Stimulated activated CD8-positive, alpha-beta memory T cell treated with anti-CD3 and anti-CD28 coated beads, Interleukin-15, amount 100 ng/mL, for 48 hours (primary cell): ENCODE measurements at places on chromosomes 3 and 15.

DNA sequence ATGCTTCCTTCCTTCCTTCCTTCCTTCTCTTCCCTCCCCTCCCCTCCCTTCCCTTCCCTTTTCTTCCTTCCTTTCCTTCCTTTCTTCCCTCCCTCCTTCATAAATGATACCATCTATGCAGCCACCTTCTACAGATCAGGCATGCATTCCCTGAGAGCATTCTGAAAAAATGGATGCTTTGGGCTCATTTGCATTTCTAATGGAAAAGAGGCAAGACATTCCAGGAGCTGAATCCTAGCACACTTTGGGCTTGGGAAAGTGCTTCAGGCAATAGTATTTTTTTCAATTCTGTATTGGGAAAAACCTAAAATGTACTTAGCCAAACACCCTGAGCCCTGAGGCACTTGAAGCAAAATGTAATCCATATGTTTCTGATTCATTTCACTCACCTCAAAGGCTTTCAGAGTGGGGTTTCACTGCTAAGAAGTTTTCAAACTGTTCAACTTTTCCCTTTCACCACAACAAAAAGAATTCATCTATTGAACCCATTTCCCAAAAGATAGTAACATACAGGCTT lies 220.1 kb upstream of the RORA start:
- no peak for DNase-seq

DNA sequence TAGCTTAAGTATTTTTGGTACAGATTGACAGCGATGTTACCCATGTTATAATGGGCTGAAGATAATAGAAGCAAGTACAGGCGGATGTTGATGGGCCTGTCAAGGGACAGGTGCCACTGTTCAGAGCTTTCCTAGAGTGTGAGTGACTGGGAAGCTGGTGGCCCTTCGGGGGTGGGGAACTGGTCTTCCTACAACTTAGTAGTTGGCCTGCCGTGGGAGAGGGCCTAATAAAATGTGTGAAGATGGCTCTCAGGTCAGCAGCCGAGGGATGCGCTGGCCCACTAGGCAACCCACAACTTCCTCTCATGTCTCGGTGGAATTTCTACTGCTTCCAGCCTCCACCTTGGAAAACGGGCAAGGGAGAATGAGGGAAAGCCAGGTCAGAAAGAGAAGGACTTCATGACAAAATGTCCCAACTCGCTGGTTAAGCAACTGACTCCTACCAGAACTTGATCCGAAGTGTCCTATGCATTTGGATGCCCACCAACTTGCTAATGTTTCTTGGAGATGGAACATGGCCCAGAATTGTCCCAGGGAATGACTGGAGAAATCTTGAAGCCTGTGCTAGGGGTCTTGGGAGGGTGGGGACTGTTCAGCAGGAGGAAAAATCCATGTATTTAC lies 1.4 kb downstream of the GYG1 start:
- DNase-seq, result no peak

- DNase-seq, result no peak
Observed at GRCh38 chr3:78048698-78049097, 1008.8 kb downstream of the ROBO2 start.

DNA sequence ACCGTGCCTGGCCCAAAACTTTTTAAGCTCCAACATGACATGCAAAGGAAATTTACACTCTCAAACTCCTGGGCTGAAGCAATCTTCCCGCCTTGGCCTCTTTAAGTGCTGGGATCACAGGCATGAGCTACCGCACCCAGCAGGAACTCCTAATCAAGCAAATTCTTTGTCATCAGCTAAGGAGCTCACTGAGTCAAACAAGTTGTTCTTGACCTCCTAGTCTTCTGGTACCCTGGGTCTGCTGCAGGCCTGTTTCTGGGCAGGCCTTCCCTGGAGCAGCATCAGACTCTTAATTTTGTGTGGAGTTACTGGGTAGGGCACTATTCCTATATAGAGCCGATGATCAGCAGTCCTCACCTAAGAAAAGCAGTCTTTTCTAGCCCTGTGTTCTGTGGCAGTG lies 68.4 kb upstream of the FLNB start:
- DNase-seq, result no peak

GRCh38 chr3:166837535-166837934 lies 542.6 kb downstream of the ZBBX start:
- no peak for DNase-seq

GRCh38 chr3:161745741-161746140 lies 249.1 kb downstream of the OTOL1 start:
- no peak for DNase-seq

DNA sequence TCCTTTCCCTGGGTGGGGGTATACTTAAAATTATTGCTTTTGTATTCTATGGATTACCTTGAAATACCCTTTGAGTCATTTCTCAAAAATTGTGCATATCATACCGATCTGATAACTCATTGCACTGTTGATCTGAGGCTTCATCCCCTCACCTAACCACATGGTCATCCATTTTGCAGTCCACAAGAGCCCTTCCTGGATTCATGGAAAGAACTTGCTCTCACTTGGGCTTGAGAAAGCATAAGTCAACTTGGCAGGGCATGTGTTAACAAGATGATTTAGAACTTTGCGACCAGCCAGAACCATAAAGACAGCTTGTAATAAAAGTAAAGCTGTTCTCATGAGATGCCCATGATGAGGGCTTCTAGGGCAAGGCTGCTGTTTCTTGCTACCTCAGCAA lies 22.2 kb downstream of the MME start:
- no peak for DNase-seq

DNA sequence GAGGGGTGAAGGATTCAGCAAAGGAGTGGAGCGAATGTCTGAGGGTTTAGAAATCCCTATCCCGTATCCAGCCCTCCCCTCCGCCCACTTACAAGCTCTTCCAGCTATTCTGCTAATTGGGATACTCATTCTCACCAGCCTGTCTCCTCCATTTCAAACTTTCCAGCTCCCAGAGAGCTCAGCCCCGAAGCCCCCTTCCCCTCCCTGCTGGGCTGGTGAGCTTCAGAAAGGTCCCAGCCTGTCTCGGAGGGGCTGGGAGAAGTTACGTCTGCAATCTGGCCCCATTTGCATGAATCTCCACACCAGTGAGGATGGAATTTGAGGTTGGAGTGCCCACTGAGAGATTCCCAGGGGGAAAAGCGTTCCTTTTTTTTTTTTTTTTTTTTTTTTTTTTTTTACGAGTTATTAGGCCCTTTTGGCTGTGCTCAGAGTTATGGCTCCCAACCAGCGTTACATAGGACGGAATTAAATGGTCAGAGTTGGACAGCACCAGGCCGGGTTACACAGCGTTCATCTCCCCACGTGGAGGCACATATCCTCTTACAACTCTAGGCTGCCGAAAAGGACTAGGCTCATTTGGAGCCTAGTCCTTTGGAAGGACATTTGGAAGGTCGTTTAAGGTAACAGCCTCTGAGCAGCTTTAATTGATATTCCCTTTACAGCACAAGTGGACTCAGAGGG lies 34.6 kb downstream of the FGD5 start:
- DNase-seq, result no peak

GRCh38 chr15:93195109-93195508 lies 106.1 kb upstream of the RGMA start:
- DNase-seq, result no peak

- no peak for DNase-seq
Observed at GRCh38 chr3:123459862-123460261, 11.0 kb upstream of the ADCY5 start.

GRCh38 chr15:24786347-24786746 lies 110.8 kb downstream of the NPAP1 start:
- DNase-seq, result no peak

DNA sequence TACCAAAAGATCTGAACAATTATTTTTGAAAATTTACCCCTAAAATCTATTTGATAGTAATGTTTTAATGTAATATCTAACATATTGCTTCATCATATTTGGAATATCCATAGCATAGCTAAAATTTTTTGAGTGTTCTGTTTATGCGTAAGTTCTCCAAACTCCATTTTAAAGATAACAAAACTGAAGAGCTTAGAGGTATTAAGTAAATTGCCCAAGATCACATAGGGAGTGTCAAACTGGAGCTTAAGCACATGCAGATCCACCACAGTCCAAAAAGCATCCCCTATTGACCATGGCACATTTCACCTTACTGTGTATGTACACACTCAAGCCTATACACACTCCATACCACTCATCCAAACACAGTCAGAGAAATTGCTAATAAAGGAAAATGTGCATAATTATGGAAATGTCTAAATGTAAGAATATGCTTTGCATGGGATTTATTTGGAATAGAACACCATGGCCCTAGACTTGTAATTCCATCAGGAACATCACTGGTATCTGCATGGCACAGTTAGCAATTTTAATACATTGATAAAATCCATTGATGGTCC lies 85.2 kb upstream of the TGFBR2 start:
- no peak for DNase-seq
